ENCODE measurements at places on chromosomes 1 and 21. TPM values are rescaled to one million over a fixed set of nuclear protein-coding genes. Genes with fewer than 3 reads are reported as not detected.

NFYC gene
- total RNA-seq, result 69.5 TPM

OLFML2B gene
- 12.4 TPM for total RNA-seq

DNA sequence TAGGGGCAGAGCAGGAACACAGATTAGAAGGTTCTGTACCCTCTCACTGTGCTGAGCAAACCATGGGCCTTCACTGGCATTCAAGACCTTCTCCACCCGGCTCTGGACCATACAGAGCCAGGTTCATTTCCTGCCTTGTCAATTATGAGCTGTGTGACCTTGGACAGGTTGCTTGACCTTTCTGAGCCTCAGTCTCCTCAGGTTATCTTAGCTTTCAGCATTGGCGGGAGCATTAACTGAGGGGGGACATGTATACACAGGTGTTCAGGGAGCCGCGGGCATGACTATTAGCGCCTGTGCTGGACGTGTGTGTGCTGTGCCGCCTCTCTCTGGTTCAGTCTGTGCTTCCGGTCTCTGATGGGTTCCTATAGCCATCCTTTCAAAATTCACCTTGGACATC is 32.1 kb downstream of the HTR6 start:
- no peaks in the 10 kb centered on the region for H3K27me3 ChIP-seq
- H3K36me3 ChIP-seq, result no peaks in the 10 kb centered on the region
- H3K4me3 ChIP-seq, result no peak overlapping the region
- DNase-seq, result no peak
- H3K4me1 ChIP-seq, result no peaks in the 10 kb centered on the region
- H3K27ac ChIP-seq, result no peak overlapping the region

DNA sequence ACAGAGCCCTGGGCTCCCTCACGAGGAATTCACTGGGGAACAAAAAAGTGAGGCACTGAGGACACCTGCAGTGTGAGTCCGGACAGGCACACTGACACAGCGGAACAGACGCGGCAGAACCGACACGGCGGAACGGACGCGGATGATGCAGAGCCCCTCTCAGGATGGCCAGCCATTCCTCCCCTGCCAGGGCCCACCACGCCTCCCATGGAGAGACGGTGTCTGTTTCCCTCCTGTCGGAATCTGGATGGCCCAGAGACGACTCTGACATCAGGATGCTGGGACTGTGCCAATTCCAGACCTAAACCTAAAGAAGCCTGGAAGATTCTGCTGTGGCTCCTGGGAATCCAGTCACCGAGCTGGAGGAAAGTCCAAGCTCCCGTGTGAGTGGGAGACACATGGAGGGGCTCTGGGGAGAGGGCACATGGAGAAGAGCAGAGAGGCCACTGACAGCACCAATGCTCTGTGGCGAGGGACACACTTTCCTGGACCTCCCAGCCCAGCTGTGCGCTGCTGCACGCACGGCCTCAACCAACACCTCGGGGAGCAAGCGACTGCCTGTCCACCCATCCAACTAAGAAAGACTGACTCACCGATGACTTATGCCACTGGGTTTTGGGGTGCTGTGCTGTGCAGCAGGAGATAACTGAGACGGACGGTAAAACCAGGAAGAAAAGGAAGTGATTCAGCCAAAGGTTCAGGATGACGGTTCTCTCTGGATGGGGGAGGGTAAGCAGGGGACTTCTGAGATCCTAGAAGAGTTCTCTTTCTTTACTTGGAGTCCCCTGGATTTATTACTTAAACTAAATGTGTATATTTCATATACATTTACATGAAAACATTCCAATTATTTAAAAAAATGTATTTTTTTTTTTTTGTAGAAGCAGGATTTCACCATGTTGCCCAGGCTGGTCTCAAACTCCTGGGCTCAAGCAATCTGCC is 23.3 kb downstream of the ZBTB17 start:
- no peak overlapping the region for H3K4me3 ChIP-seq
- H3K36me3 ChIP-seq, result peaks cover under 1% of the 10 kb centered on the region
- H3K27me3 ChIP-seq, result no peaks in the 10 kb centered on the region
- peak overlapping the region; percentile 71 for H3K27ac ChIP-seq
- H3K4me1 ChIP-seq, result peaks cover 14% of the 10 kb centered on the region

DNA sequence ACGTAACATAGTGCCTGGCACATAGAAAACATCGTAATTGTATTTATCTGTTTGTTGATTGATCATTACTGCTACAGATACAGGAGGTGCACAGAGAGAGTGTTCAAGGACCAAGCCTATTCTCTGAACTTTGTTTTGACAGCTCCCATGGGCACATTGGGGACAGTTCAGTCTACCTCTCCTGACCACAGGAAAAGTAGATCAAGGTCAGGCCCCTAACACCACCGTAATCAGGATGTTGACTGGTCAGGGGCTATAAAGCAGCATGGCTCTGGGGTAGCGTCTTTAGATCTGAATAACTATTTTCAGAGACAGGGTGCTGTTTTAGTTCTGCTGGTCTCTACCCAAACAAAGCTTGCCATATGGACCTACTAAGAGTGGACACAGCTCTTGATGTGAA is 223.1 kb upstream of the IRF2BP2 start:
- H3K27ac ChIP-seq, result no peak overlapping the region
- DNase-seq, result no peak
- H3K4me1 ChIP-seq, result no peaks in the 10 kb centered on the region
- H3K4me3 ChIP-seq, result no peak overlapping the region
- no peaks in the 10 kb centered on the region for H3K27me3 ChIP-seq
- no peaks in the 10 kb centered on the region for H3K36me3 ChIP-seq

GRCh38 chr1:169161496-169162194 is 55.2 kb downstream of the ATP1B1 start:
- peak overlapping the region; percentile 26 for H3K27ac ChIP-seq
- H3K4me1 ChIP-seq, result peaks cover 4% of the 10 kb centered on the region
- no peak overlapping the region for H3K4me3 ChIP-seq
- peak; percentile 6 for DNase-seq
- no peaks in the 10 kb centered on the region for H3K27me3 ChIP-seq

DNA sequence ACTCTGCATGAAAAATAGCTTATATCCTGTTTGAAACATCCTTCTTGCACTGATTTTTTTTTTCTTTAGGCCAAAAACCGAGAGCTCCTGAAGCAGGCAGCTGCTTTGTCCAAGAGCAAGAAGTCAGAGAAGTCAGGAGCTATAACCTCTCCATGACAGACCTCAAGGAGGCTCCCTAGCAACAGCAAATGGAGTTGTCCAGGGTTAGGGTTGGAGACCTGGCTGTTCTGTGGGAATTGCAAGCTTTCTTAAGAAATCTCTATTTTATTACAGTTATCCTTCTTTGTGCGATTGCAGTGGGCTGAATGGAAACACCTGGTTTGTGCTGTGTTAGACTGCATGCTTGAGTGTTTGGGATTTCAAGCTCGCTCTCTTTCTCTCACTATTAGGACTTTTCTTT is 12.6 kb upstream of the STX12 start:
- H3K4me3 ChIP-seq, result no peak overlapping the region
- H3K27ac ChIP-seq, result no peak overlapping the region
- H3K27me3 ChIP-seq, result no peaks in the 10 kb centered on the region
- H3K4me1 ChIP-seq, result no peaks in the 10 kb centered on the region
- no peak for DNase-seq

DNA sequence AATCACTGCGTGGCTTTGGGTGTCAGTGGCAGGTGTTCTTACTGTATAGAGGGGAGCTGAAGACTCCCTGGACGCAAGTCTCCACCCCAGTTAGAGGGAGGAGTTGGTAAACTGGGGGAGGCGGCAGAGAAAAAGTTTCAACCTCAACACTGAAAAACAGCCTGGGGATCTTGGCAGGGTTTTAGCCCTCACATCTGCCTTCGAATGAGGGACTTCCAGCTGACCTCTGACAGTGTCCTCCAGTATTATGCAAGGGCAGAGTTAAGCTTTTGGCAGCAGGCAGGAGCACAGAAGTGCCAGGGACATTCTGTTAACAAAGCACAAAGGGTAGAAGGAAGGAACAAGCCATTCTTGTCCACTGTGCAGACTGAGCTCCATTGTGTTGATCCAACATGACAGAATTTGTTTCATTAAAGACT is 41.2 kb upstream of the RAB4A start:
- H3K4me3 ChIP-seq, result no peak overlapping the region
- H3K4me1 ChIP-seq, result peaks cover 27% of the 10 kb centered on the region
- peak overlapping the region; percentile 51 for H3K27ac ChIP-seq
- no peaks in the 10 kb centered on the region for H3K36me3 ChIP-seq
- no peaks in the 10 kb centered on the region for H3K27me3 ChIP-seq
- peak; percentile 95 for DNase-seq

- H3K27ac ChIP-seq, result no peak overlapping the region
- H3K4me1 ChIP-seq, result no peaks in the 10 kb centered on the region
- peak; percentile 96 for DNase-seq
- no peak overlapping the region for H3K4me3 ChIP-seq
These were observed 323.1 kb downstream of the HHIPL2 start for GRCh38 chr1:222224636-222225315.

GRCh38 chr21:44506279-44507255 is 33.4 kb downstream of the KRTAP10-1 start:
- no peak overlapping the region for H3K27ac ChIP-seq
- no peak overlapping the region for H3K4me3 ChIP-seq
- H3K36me3 ChIP-seq, result no peaks in the 10 kb centered on the region
- no peak for DNase-seq
- H3K4me1 ChIP-seq, result no peaks in the 10 kb centered on the region

DNA sequence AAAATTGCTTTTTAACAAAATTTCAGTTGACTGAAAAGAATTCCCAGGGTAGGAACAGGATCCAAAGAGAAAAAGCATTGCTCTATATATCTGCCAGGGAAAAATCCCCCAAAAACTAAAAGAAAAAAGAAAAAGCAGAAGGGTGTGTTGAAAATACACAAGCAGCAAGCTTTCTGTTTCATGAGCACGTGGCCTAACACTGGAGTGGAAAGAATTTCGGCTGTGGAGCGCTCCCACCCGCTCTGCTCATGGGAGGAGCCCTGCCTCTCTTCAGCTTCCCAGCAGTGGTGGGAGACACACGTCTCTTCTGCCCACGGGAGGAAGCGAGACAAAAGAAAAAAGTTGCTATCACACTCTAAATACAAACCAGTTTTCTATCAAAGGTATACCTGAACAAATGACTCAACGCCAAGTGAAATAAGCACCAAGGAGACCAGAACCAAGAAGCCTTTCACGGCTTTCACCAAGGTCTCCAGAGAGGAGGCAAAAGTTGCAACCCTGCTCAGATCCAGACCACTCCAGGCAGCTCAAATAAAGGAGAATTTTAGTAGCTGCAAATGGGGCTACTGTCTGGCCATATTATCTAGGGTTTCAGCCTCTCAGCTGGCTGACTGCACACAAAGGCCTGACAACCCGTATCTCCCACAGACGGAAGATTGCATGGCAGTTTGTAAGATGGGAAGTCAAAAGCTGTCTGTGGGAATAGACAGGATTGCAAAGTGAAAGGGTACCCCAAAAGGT is 29.5 kb upstream of the ZNF496 start:
- peak; percentile 55 for DNase-seq
- no peaks in the 10 kb centered on the region for H3K36me3 ChIP-seq
- H3K27ac ChIP-seq, result no peak overlapping the region

DNA sequence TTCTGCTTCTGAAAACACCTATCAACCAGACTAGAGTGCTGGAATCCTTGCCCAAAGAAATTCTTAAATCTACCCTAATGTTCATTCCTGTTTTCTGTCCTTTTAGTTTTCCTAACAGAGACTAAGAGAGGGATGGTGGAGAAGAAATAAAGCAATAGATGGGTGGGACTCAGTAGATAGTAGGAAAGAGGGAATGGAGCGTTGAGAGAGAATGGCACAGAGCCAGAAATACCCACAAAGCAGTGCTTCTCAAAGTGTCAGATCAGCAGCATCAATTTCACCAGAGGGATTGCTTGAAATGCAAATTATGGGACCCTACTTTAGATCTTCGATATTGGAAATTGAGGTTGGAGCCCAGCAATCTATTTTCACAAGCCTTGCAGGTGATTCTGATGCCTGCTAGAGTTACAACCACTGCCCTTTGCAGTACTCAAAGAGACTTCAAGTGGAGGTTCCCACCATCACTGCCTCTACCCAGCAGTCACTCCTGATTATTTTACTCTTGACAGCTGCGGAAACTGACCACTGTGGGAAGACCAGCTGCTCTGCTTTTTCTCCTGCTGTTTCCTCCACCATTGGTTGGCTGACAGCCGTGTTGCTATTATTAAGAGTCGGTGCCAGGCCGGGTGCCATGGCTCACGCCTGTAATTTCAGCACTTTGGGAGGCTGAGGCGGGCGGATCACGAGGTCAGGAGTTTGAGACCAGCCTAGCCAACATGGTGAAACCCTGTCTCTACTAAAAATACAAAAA is 11.4 kb upstream of the PRPF3 start:
- H3K27me3 ChIP-seq, result no peaks in the 10 kb centered on the region
- H3K4me3 ChIP-seq, result no peak overlapping the region
- peak; percentile 55 for DNase-seq
- peaks cover 7% of the 10 kb centered on the region for H3K36me3 ChIP-seq
- no peak overlapping the region for H3K27ac ChIP-seq

GRCh38 chr1:118914379-118915161 is 73.6 kb downstream of the TBX15 start:
- no peak overlapping the region for H3K27ac ChIP-seq
- H3K36me3 ChIP-seq, result no peaks in the 10 kb centered on the region
- H3K4me1 ChIP-seq, result no peaks in the 10 kb centered on the region
- DNase-seq, result no peak
- no peak overlapping the region for H3K4me3 ChIP-seq
- H3K27me3 ChIP-seq, result no peaks in the 10 kb centered on the region

GRCh38 chr1:182599339-182599738 is 4.8 kb downstream of the RGS16 start:
- H3K27me3 ChIP-seq, result no peaks in the 10 kb centered on the region
- H3K27ac ChIP-seq, result no peak overlapping the region
- no peaks in the 10 kb centered on the region for H3K4me1 ChIP-seq
- DNase-seq, result no peak

DNA sequence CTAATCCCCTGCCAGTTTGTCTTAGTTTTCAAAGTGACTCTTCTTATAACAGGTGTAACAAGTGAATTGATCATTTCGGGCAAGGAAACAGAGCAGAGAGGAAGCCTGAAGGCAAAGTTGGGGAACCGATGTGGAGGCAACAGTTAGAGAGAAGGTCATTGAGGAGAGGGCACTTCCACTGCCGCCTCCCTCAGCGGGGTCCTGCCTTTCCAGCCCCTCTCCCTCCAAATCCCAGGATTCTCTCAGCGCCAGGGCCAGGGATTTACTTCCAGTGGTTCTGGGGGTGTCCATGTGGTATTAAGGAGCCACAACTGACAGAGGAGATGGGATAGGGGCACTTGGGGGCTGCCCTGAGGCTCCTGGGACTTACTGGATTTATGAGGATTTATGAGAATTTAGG is 39.7 kb upstream of the PDE9A start:
- no peak for DNase-seq
- peaks cover 16% of the 10 kb centered on the region for H3K27me3 ChIP-seq
- no peak overlapping the region for H3K4me3 ChIP-seq

Data from lung (tissue), 17 donors.